ENCODE measurements at places on chromosomes 2 and 18.

DNA sequence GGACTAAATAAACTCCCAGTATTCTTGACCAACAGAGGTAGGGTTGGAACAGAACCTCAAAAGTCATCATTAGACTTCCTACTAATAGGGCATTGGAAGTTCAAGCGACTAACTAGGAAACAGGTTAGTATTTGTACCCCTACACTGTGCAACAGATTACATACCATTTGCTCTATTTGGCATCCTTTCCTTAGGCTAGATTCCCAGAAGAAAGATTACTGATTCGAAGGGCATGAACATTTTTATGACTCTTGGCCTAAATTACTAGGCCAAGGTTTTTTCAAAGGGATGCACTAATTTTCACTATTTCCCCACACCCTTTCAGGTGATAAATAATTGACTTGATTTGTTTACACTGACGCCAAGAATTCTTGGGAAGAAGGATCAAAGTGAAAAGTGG is 104.8 kb upstream of the CYP1B1 start:
- no peak for DNase-seq

DNA sequence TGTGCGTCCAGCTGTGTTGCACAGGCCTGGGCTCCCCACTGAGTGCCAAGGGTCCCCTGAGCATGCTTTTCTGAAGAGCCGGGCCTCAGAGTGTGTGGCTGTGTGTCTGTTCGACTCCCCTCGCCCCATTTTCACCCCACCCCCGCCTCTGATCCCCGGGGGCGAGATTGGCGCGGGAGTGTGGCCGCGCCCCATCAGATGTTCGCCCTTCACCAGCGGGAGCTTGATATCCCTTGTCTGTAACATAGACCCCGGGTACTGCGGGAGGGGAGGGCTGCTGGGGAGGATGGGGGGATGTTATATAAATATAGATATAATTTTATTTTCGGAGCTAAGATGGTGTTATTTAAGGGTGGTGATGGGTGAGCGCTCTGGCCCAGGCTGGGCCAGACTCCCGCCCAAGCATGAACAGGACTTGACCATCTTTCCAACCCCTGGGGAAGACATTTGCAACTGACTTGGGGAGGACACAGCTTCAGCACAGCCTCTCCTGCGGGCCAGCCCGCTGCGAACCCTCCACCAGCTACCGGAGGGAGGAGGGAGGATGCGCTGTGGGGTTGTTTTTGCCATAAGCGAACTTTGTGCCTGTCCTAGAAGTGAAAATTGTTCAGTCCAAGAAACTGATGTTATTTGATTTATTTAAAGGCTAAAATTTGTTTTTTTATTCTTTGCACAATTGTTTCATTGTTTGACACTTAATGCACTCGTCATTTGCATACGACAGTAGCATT is 1.5 kb downstream of the RHOB start:
- DNase-seq = peak; percentile 54

DNA sequence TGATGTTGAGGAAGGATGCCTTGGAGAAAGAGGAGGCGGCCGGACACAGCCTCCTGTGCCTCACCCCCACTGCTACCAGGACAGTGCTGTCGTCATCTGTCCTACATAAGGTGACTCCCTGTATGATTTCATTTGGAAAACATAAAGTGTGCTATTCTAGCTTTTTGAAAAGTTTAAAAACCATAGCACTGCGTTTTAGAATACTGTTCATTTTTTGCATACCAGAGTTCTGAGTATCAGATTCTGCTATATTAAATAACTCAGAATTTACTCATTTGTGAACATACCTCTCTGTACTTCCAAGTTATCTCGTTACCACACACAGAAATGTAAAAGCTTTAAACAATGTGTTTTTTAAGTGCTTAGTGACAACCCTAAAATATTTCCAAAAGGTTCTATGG is 302.9 kb downstream of the LRRTM1 start:
- no peak for DNase-seq

GRCh38 chr2:238338710-238339394 is 18.5 kb downstream of the TRAF3IP1 start:
- no peak for DNase-seq

GRCh38 chr2:10216677-10217488 is 85.8 kb upstream of the HPCAL1 start:
- DNase-seq = no peak

DNA sequence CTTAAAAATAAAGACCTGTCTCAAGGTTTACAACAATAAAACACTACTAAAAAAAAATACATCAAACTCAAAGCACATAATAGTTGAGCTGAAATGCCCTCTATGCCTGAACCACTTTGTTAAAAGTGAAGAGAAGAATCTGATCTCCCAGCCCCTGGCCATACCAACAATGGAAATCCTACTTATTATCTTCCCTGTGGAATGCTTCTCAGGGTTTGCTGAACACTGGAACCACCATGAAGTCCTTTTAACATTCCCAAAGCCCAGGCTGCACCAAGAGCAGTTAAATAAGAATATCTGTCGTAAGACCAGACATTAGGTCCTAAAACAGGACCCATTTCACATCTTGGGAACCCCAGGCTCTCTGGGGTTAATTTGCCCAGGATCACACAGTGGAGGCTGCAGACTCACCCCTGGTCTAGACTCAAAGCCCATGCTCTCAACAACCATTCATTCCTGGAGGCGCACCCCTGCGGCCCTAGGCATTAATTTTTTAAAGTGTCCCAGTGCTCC is 285.8 kb downstream of the STK39 start:
- no peak for DNase-seq

- DNase-seq = no peak
Measured at GRCh38 chr18:49668574-49669275, 106.9 kb downstream of the LIPG start.

- peak; percentile 3 for DNase-seq
Measured at GRCh38 chr2:45256173-45256866, 247.1 kb upstream of the SIX2 start.
